ENCODE measurements at places on chromosomes 11 and 22.

- no peak for DNase-seq
Observed at GRCh38 chr22:27068121-27068520, 410.7 kb downstream of the MIAT start.

- no peak for DNase-seq
Observed at GRCh38 chr11:121763526-121763925, 310.8 kb upstream of the SORL1-AS1 start.

DNA sequence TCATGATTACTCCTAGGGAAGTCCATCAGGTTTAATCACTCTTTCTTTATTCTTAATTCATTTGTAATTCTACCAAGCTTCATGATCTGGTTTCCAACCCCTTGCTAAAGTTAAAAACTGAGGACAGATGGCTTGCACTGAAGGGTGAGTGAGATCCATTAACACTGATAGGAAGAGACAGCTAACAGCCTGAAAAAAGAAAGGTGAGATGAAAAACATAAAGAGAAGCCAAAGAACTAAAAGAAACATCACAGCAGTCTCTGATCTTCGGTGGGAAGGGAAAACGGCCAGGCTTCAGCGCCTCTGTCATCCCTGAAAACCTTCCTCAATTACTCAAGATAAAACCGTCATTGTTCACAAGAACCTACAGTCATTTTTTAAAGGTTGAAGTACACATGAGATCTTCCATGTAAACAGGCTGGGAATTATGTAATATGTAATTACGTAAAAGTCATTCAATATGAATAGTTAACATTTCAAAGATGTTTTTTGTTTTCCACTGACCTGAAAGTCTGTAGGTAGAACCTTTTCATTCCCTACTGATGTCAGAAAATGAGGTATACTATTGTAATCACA, 41.3 kb downstream of the VSIG10L2 start:
- DNase-seq = no peak

DNA sequence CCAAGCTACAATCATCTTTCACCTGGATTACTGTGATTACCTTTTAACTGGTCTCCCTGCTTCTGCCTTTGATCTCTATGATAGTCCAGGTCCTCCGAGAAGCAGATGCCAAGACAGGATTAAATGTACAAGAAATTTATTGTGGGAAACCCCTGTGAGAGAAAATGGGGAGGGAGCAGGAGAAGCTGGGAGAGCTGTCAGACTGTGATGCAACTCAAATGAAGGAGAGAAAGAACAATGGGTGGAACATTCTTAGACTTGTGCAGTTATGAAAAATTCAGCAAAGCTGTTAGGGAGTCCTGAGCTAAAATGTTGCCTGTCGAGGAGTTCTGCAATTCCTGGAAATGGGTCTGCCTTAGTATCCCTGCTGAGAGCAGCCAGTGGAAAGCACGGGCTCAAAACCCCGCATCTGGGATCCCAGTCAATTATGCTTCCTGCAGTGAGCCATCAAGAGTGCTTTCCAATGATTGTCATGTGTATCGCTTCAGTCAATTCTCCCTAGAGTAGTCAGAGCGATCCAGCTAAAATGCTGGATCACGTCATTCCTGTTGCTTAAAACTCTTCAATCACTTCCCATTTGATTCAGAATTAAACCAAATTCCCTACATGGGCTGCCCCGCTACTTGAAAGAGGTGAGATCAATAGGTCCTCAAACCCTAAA, 16.5 kb upstream of the CSTF3 start:
- no peak for DNase-seq

DNA sequence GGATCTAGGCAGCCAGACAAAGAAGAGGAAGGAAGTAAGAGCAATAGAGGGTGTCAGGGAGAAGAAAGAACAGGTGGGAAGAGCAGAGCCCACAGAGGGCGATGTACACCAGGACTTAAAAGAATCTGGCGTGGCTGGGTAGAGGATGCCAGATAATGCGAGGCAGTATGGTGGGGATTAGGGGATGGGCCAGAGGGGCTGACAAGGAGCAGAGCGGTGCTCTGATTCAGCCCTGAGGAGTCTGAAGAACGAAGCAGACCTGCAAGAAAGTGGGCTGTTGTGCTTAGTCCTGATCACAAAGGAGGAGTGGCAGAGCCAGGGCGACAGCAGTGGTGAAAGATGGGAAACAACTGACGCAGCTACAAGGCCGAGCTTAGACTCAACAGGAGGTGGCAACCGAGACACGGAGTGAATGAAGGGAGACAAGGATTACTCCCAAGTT, 163.7 kb downstream of the LARGE1 start:
- no peak for DNase-seq

DNA sequence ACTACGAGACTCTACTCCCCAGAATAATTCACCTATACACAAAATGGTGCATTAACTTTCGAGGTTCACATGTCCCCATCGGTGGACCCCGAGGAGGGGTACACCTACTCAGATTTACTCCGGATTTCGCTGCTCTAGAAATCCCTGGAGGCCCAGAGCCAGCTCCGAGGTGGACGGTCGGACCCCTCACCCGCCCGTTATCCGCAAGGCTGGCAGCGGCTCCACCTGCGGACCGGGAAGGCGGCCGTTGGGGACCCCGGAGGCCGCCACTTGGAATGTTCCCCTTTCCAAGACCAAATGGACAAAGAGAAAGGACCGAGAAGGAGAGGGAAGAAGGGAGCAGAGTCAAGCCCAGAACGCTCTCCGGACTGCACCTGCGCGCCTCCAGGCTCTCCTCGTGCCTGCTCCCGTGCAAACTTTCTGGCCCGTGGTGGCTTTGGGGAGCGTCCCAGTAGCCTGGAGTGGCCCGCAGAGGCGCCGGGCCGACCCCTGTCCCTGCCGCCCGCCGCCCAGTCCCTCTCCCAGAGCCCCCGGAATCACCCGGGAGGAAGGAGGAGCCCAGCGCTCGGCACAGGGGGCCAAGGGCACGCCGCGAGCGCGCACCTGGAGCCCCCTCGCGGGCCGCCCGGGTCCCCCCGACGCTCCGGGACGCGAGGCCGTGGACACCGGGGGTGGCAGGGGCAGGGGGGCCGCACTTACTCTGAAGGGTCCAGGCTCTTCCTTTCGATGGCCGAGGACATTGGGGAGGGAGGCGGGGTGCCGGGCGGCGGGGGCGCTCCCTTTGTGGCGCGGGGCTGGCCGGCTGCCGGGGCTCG, 23.0 kb downstream of the LMO2 start:
- peak; percentile 21 for DNase-seq

DNA sequence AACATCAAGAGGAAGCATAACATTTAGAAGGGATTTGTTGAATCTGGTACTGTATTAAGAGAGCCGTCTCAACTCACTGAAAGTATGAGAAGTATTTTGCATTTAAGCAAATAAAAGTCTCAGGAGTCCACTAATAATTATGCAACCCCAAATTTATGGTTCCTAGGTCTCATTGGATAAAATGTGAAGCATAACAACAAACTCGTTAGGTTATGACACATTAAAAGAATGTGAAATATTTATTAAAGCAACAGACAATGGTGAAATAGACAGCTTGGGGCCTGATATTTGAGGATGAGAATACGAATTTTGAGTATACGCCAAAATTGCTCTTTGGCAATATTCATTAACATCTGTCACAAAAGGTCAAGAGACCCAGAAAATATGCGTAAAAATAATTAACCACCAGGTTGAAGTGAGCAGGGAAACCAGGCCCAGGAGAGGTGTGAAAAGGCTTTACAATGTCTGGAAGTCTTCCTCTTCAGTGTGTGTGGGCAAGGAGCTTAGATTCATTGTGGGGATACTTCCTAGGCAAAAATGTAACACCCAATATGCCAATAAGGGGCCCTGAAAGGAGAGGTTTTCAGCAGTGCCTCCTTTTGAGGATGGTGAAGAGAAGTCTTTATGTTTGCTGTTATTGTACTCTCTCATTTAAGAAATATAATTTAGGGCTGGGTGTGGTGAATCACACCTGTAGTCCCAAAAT, 89.2 kb downstream of the FDX1 start:
- no peak for DNase-seq

- DNase-seq = peak; percentile 35
Observed at GRCh38 chr11:122656631-122657101, 1.1 kb downstream of the UBASH3B start.

DNA sequence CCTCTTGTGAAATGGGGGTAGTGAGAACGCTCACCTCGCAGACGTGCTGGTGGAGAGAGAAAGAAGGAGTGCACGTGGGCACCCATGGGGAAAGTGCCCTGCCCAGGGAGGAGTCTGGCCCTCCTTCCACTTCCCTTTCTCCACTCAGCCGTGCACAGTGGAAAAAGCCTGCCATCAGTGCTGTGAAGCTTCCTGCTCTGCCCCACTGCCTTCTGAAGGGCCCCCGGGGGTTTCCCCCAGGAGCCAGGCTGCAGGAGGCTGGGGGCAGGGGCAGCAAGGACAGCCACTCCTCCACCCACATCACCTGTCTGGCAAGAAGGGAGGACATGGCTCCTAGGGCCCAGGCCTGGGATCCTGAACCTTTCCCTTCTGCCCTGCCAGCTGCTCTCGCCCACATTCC, 7.6 kb downstream of the TP53I11 start:
- DNase-seq = no peak

GRCh38 chr11:103709371-103709770, 327.1 kb upstream of the DDI1 start:
- no peak for DNase-seq

DNA sequence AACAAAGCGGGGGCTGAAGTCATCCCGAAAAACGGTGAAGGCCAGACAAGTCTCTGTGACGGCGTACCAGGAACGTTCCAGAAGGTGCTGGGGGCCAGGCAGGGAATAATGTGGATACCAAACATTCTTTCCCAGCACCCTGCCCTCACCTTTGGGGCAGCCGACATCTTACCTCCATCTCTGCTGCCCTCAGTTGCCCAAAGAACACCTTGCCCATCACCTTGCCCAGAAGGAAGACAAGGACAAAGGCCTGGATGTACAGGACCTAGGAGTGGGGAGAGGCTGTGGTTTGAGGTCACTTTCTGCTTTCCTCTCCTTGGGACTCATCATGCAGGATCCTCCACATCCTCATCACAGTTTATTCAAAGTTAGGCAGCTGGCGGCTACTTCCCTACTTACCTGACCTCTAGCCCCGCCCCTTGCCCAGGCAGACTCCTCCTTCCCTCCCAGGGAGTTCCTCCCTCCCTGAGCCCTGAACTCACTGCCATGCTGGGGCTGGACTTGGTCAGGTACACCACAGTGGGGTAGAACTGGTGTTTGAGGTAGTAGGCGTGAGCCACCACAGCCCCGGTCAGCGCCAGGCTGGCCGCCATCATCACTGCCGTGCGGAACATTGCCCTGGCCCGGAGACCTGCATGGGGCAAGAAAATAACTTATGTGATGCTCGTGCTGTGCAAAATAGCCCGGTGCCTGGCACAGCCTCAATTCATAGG, 1.2 kb downstream of the SYVN1 start:
- peak; percentile 34 for DNase-seq

GRCh38 chr11:85844439-85845123, 10.6 kb upstream of the CCDC83 start:
- no peak for DNase-seq

- DNase-seq = no peak
Observed at GRCh38 chr11:117647872-117648271, 149.1 kb downstream of the DSCAML1 start.

- DNase-seq = no peak
Observed at GRCh38 chr11:12238420-12238819, 128.0 kb downstream of the MICAL2 start.

- DNase-seq = no peak
Observed at GRCh38 chr11:11020747-11021149, 162.9 kb upstream of the ZBED5 start.

GRCh38 chr11:3194016-3194816, 24.4 kb downstream of the MRGPRG start:
- DNase-seq = no peak

- DNase-seq = no peak
Observed at GRCh38 chr11:9905960-9906791, 242.3 kb downstream of the SWAP70 start.

GRCh38 chr11:1038921-1039320, 2.4 kb upstream of the MUC6 start:
- DNase-seq = no peak

- no peak for DNase-seq
Observed at GRCh38 chr11:129283141-129283540, 91.0 kb upstream of the ARHGAP32 start.

- DNase-seq = no peak
Observed at GRCh38 chr11:2816523-2816922, 69.1 kb downstream of the CDKN1C start.

- DNase-seq = no peak
Observed at GRCh38 chr22:23102002-23102655, 31.8 kb downstream of the GNAZ start.
